ENCODE measurements at places on chromosomes 1 and 21.
A peak's percentile ranks its signal among the peaks of the same experiment; 100 is the strongest.

GRCh38 chr21:38956007-38956406 is 150.3 kb downstream of the ETS2 start:
- no peak for DNase-seq

- DNase-seq, result no peak
These were observed 302.6 kb upstream of the RRP15 start for GRCh38 chr1:217982331-217983050.

DNA sequence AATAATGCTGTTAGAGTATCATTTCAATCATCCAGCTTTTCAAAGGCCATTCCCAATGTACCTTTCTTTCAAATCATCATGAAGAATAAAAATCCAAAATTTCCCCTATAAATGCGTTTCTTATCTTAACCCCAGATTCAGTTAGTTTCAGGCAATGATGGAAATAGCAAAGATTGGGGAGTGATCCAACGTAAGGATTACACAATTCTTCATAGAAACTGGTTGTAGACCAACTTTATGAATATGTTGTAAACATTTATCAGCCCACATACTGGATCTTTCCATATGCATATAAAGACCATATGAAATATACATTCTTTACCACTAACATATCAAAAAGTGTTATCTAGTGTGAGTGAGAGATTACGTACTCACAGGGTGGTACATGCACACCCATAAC is 92.7 kb downstream of the ZC3H11B start:
- no peak for DNase-seq

GRCh38 chr1:246724016-246724730 is at the start of gene SCCPDH:
SCCPDH (plus strand) TSS chr1:246724409; CDS start chr1:246724423, 14 bp downstream.
- DNase-seq, result peak; percentile 56

- DNase-seq, result peak; percentile 96
These were observed 791 bp upstream of the PIK3R3 start for GRCh38 chr1:46133181-46133658.
